Islet precursor cell (in vitro differentiated cells): ENCODE measurements at places on chromosomes 2 and 18.
A peak's percentile ranks its signal among the peaks of the same experiment; 100 is the strongest.

DNA sequence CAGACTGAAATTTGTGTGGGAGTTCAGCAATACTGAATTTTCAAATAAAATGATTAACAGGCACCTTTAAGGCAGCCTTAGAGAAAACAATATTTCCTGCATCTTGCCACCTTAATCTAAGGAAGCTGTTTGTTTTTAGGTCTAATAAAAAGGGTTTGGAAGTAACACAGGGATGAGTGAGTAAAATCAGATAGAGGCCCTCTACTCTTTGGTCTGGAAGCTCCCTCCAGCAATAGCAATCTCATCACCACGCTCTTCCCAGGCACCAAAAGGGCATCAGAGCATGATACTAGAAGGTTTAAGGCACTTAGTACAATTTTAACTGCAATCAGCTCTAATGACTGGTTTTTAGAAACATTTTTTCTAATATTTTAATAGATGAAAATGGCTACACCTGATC is 155.6 kb downstream of the VWC2L start:
- no peak for DNase-seq

DNA sequence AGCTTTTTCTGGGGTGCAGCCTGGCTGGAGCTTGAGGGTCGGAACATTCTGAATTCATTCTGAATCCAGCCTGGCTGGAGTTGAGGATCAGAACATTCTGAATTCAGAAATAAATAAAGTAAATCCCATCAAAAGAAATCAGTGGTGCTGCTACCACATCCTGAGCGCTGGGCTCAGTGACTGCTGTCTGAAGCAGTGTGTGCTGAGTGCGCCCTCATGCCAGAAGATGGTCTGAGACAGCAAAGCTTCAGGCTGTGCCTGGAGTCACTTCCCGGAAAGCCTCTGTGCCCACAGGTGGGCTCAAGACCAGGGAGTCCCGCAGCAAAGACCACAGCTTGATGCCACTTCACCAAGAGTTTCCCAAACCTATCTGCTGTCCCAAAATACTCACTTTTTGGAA is 187.9 kb downstream of the VAPA start:
- DNase-seq: no peak

DNA sequence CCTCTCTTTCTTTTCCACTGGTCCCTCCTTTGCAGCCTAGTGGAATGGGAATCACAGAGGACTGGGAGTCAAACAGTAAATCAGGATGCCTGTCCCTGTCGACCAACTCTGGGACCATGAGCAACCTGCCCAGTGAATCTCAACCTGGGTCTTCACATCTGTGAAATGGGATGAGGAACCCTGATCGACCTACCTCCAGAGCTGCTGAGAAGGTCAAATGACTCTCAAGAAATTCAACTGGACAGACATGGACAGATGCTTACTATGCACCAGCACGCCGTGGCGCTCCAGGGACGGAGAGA is 73.3 kb upstream of the TAF1B start:
- no peak for DNase-seq

- no peak for DNase-seq
Observed at GRCh38 chr2:74863802-74864248, 29.9 kb downstream of the HK2 start.

DNA sequence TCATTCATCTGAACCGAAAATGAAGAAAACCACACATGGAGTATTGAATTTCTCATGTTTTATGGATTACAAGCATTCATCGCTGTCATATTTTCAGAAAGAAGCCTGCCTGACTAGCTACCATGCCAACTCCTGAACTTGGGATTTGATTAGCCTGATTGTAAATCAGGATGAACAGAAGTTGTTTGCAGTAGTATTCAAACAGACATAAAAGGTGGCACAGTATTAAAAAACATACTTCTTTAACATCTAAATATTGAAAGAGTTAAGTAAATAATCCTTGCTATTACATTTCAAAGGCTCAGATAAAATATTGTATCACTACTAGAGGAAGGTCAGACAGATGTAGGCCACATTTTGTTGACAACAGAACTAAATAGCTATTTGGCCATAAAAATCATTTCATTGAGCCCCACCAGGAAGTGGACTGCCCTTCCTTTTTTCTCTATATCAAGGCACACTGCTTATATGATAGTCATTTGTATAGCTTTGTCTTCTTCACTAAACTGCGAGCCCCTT is 21.6 kb downstream of the SLC38A11 start:
- DNase-seq: no peak

DNA sequence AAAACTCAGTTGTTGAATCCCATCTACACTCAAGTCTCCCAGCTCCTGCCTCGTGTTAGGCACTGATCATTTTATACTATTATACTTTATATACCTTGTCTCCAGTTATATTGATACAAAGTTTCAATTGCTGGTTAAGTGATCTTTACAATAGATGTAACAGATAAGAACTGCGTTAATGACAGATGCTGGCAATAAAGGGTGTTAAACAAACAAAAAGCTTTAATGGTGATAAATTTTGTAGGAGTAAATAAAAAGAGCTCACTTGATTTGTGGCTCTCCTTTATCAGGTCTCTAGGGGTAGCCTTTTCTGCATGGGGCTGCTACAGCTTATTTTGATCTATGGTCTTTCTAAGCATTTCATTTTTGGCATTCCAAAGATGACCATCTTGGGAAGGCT is 106.9 kb upstream of the GAREM1 start:
- no peak for DNase-seq

- DNase-seq: no peak
Observed at GRCh38 chr2:6909431-6910385, 7.5 kb upstream of the RNF144A start.

GRCh38 chr2:240502059-240502429 is 55.7 kb downstream of the ANKMY1 start:
- peak; percentile 33 for DNase-seq

DNA sequence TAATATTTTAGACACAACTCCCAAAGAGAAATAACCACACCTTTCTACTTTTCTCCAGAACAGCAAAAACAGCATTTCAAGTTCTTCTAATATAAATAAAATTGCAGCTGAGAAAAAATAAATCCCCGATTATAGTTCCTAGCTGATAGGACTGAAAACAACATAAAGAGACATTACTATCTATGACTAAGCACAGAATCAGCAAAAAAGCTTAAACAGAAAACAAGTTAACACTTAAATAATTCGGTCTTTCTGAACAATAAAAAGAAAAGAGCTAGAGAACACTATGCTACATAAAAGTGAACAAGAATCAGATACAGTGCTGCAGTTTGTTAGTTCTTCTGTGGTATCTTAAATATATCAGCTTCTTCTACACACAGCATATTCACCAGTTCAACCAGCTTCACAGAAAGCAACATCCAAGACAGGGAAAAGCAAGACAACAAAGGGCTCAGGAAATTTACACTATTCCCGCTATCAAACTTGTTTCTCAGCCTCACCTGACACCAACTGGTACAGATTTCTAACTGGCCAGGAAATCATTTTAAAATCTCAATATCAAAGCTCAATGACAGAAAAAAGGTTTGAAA is 28.6 kb downstream of the FEZ2 start:
- no peak for DNase-seq

DNA sequence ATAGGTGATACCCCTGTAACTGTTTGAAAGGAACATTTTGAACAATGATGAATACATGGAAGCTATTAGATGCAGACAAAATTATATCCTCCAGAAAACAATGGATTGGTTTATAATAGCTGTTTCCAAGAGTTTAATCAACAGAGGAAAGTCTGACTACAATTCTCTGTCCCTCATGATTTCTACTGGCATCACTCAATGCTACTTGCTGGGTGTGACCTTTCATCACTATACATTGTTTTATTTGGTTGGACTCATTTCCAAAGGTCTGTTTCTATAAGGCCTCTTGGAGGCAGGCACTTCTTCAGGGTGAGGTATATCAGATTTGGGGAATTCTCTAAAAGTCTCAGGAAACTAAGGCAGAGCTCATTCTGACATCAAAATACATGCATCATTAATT is 636.1 kb upstream of the SLC8A1 start:
- DNase-seq: no peak

DNA sequence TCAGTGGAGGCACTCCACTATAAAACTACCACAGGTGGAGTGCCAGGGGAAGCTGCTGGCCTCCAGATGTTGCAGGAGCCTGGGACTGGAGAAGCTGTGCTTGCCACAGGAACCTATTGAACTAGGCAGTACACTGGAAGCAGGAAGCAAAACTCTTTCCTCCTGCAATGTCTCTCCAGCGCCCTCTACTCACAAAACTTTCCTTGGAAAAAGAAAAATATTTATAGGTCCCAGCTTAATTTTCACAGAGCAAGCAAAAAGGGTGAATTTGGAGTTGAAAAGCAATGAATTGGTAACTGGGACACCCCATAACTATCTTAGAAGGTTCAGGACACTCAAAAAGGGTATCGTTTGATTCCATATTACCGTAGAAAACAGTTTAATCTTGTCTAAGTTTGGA is 33.2 kb upstream of the REEP1 start:
- no peak for DNase-seq

GRCh38 chr18:47484068-47484467 is 232.6 kb upstream of the SKOR2 start:
- DNase-seq: no peak

DNA sequence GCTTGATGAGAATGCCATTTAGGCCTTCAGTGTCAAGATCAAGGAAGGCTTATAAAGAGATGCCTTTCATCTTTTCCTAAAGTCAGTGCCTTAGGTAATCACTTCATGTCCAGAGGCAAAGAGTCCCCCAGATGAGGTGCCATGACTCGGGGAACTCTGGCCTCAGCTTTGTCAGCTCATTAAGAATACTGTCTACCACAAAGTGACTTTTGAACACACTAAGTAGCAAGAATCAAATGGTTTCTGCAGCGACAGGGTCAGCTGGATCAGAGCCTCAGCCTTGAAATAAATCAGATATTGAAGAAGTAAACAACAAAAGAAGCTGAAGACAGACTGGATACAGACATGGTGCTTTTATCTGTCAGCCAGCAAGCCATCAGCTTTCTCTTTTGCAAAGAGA is 120.1 kb upstream of the SLC39A10 start:
- DNase-seq: no peak

DNA sequence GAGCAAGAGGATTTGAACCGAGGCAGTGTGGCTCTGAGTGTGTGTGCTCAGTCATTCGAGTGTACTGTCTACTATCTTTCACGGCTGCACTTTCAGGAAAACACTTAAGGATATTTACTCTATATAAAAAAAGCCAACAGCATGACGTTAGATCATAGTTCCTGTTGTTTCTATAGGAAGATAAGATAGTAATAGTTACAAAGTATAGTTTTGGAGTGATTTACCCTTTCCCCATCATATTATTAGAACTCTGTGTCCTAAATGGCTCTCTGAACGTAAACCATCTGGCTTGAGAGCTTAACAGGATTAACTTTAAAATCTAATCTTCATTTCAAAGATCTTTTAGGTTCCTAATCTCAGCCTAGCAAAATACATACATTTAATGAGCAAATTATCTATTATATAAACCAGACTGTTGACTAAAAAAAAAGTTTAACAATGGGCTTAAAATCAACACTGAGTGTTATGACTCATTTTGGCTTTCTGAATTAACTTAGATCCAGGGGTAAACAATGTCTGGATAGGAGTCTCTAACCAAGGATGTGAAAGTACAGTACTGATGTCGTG is 150.3 kb upstream of the DNMT3A start:
- DNase-seq: no peak

DNA sequence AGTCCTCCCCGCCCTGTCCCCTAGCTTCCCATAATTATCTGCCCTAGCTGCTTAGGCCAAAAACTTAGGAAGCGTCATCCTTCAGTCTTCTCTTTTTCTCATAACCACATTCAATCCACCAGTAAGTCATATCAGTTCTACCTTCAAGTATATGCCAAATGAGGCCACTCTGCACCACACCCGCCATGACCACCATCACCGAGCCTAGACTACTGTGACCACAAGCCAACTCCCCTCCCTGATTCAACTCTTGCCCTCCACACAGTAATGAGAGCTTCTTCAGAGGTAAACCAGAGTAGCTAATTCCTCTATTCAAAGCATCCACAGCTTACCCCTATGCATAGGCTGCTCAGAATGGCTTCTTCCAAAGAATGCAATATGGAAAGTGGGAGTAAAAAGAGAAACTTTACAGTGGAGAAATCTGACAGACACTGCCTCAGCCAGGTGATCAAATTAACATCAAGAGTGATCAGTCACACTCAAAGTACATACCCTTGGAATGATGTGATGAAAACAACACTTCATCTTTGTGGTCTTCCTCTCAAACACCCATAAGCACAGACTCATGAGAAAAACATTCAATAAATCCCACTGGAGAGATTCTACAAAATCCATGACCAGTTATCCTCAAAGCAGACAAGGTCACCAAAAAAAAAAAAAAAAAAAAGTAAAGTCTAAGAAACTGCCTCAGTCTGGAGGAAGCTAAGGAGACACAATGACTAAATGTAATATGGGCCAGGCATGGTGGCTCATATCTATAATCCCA is 17.7 kb downstream of the MBOAT2 start:
- DNase-seq: no peak

DNA sequence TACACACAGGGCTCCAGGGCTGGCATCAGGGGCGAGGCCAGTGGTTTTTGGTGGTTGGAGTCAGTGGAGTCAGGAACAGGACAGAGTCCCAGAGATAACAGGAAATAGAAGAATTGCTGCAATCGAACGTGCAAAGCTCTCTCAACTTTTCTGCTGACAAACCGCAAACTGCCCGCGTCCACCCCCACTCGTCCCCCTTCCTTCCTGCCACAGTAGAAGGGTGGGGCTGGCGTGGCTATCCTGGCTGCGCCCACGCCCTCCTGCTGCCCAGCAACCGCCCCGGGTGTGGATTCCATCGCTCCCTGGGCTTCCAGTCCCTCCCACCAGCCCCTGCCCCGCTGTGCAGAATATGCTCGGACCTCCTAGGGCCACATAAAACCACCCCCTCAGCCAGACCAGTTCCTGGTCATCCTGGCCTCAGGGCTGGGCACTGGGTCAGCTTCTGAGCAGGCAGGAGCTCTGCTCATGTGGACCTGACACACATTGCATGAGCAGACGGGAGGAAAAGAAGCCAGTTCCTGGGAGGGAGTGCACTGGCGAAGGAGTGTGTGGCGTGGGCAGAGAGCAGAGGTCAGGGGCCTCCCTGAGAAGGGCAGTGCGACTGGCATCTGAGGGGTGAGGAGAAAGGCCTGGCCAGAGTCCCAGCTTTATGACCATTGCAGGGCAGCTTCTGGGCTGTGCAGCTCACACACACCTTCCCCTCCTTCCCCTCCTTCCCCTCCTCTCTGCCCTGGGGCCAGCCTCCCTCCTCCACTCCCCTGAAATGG is 85.4 kb upstream of the ATG16L1 start:
- DNase-seq: no peak

GRCh38 chr2:134440336-134440909 is 186.6 kb downstream of the MGAT5 start:
- DNase-seq: peak; percentile 10

DNA sequence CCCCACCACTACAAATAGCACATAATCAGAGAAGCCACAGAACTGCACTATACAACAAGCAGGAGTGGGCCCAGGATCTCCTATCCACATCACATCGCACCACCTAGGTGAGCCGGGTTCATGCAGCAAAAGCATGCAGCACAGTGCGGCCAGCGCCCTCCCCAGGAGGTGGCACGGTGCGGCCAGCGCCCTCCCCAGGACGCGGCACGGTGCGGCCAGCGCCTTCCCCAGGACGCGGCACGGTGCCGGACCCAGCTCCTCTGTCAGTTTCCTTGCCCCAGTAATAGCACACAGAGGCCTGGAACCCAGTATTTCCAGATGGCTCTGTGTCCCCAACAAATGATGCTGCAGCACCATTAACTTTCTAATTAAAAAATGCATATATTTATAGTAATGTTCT is 114.1 kb downstream of the EIPR1 start:
- DNase-seq: peak; percentile 31

GRCh38 chr2:85601771-85602475 is 575 bp downstream of the TMEM150A start:
- DNase-seq: no peak
